ENCODE measurements at places on chromosomes 6 and 20.

DNA sequence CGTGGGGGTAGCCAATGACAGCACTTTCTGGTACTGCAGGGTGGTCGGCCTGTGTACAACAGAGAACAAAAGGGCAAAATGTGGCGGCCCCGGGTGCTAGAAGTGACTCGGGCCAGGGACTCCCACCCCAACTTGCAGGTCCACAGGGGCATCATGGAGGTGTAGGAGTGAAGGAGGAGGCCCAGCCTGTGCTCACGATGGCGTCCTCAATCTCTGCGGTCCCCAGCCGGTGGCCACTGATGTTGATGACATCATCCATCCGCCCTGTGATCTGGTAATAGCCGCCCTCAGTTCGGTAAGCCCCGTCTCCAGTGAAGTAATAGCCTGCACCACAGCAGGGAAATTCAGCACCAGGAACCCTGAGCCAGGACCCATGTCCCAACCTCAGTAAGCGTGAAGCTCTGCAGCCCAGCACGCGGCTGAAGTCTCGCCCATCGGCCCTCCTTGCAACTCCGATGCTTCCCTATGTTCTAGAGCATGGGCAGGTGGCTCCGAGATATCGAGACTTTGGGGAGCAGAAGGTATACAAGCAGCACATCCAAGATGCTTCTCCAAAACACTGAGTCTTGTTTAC is 20.2 kb upstream of the APMAP start:
- no peak for DNase-seq

DNA sequence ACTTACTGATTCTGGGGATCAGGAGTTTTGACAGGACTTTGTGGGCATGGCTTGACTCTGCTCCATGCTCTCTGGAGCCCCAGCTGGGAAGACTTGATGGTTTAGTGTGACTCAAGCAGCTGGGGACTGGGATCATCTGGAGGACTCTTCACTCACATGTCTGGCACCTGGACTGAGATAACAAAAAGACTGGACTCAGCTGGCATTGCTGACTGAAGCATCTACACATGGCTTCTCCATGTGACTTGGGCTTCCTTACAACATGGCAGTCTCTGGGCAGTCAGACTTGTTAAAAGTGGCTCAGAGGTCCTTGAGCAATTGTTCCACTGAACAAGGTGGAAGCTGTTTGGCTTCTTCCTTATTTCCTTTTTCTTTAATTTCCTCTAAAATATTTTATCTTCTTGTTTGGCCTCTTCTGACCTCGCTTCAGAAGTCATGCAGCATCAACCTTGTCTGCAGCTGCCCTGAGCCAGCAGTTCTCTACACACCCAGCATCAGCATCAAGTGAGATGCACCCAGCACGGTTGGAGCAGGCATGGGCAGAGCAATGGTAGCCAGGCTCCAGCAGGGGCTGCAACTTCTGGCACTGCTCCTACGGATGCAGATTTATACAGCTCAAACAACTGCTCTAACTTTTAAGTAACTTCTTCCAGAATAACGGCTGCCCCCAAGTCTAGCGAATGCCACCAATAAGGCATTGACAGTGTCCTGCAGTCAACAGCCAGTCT is 5.6 kb upstream of the HM13 start:
- no peak for DNase-seq

DNA sequence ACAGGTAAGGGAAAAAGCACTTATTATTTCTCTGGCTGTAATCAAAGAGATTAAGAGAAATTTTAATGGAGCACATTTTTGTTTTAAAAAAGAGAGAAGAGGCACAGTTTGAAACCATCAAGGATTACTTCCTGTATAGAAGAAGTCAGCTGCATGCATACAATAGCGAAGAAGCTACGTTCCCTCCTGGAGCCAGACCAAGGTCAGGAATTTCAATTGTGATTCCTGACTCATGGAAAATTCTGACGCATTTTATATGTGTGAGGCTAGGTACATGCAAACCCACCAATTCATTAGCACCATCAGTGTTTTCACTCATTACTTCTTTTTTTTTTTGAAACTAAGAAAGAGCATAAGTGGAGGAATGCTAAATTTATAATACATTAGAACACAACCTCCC is 232.7 kb upstream of the SGK1 start:
- no peak for DNase-seq

- no peak for DNase-seq
Observed at GRCh38 chr6:24100770-24101155, 25.3 kb upstream of the NRSN1 start.

DNA sequence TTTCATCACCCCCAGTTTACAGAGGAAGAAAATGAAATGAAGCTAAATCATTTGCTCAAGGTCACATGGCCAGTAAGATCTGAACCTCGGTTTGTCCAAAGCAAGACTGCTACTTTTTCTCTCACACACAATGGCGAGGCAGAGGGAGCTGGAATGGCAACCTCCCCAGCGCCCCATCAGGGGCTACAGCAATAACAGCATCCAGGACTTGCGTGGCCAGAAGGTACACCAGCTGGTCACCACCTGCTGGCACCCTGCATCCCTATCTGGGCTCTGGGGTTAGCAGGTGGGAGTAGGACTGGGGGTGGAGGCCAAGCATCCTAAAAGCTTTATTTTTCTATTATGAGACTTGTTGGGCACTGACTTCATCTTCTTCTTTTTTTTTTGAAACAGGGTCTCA is 41.3 kb downstream of the TTI1 start:
- DNase-seq: no peak

DNA sequence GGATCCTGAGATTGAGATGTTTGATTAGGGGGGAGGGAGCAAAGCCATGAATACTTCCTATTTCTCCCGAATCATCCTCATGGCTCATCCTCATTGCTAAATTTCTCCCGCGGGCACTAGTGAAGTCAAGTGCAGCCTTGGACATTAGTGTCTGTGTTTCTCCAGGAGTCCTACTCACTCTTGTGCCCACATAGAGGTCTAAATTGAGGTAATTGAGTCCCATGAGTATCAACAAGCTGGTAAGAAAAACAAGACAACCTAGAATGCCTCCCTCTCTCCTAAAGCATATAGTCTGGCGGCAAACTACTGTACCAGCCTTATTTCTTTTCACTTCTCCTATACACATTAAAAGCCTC is 420 bp downstream of the CENPQ start:
- DNase-seq: no peak

DNA sequence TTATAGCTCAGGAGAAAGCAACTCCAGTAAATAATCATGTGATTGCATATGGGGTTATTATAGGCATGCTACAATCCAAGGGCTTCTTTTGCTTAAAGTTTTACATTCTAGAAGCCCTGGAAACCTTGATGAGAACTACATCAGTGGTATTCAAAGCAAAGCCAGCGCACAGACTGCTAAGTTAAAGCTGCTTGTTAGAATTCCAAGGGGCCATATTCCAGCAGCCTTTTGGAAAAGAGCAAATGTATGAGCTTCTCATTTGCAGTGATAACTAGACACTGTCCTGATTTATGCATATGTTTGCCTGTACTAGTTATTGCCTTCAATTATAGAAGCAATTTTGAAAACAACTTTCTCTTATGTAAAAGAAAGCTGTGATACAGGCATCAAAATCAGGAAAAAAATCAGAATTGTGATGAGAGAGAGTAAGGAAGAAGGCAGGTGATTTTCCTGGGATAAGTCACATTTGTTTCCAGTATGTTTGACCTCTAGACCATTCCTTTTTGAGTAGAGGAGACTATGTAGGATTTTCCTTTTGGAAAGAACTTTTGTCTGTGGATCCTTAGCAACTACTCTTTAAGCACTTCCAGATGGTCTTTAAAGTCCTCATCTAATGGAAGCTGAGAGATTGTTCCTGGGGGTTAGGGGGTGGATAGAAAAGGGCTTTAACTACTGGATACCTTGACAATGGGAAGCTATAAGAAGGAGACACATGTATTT is 159.2 kb downstream of the PLCB4 start:
- DNase-seq: no peak

GRCh38 chr6:10719964-10720264 is 3.0 kb upstream of the TMEM14C start:
- DNase-seq: no peak

- DNase-seq: no peak
Observed at GRCh38 chr6:22829070-22829469, 259.7 kb downstream of the HDGFL1 start.

- no peak for DNase-seq
Observed at GRCh38 chr6:81265106-81265505, 487.4 kb downstream of the TENT5A start.

GRCh38 chr20:44750081-44750805 is 4.6 kb downstream of the KCNK15 start:
- DNase-seq: peak; percentile 18

GRCh38 chr6:128505603-128506002 is 14.8 kb downstream of the PTPRK start:
- no peak for DNase-seq

GRCh38 chr6:10219510-10219909 is 195.4 kb downstream of the TFAP2A start:
- no peak for DNase-seq

- DNase-seq: no peak
Observed at GRCh38 chr20:44981736-44982406, 15.6 kb downstream of the STK4 start.

- no peak for DNase-seq
Observed at GRCh38 chr20:57763235-57763595, 53.4 kb upstream of the PMEPA1 start.

- DNase-seq: no peak
Observed at GRCh38 chr6:15989397-15989796, 139.5 kb upstream of the MYLIP start.

- DNase-seq: no peak
Observed at GRCh38 chr6:119481976-119482375, 132.4 kb upstream of the MAN1A1 start.

DNA sequence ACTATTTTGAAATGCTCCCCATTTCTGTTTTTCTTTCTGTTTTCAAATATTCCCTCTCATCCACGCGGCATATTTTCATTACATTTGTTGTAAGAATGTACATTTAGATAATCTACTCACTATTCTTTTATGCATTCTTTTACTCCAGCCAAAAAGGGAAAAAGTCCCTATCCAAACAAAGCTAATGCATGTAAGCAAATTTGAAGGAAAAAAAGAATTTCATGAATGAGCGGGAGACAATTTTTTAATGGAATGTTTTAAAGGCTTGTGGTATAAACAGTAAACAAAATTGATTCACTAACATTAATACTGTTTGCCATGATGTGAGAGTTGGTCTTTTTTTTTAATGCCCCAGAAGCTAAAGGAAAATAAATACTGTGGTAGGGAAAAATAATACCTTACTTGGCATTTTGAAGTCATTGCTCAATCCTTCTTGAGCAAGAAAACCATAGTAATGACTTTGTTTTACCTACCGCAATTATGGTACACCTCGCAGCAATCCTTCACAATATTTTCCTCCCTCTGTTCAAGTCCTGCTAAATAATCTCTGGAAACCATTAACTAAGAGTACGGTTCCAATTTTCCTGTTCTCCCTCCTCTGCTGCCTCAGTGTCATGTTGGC is 79.0 kb downstream of the BACH2 start:
- no peak for DNase-seq

- no peak for DNase-seq
Observed at GRCh38 chr6:35397806-35398418, 54.2 kb upstream of the FANCE start.

DNA sequence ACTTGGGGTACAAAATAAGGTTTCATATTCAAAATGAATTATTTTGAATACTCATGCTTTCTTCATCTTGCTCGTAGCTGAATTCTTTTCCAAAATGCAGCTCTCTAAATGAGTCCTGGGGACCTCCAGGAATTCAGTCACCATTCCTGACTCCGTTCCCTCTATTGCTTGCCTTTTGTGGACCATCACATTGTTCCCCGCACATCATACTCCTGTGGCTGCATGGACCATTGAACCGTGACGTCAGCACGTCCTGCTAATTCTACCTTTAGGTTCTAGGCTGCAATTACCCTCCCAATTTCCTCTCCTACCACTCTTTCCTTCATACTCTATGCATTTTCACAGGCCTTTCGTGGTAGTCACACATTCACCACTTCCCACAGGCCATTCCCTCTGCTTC is 173.1 kb upstream of the ID4 start:
- no peak for DNase-seq

- DNase-seq: no peak
Observed at GRCh38 chr6:97978855-97979271, 695.8 kb upstream of the MMS22L start.

DNA sequence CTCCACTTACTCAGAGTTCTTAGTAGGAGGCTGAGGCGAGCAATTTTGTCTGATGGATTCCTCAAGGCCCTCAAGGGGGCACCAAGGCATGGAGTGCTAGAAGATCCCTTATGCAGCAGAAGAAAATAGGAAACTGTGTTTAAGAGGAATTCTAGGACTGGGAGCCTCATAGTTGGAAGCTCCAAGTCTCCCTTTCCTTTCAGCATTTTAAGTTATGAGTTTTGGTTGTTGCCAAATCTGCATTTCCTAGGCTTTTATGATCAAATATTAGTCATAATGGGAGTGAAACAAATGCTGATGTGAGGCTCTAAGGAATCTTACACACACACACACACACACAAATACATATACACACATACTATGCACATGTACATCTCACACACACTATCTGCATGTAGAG is 714.0 kb downstream of the UTRN start:
- DNase-seq: no peak

GRCh38 chr6:107259951-107260350 is 144.6 kb upstream of the BEND3 start:
- no peak for DNase-seq

DNA sequence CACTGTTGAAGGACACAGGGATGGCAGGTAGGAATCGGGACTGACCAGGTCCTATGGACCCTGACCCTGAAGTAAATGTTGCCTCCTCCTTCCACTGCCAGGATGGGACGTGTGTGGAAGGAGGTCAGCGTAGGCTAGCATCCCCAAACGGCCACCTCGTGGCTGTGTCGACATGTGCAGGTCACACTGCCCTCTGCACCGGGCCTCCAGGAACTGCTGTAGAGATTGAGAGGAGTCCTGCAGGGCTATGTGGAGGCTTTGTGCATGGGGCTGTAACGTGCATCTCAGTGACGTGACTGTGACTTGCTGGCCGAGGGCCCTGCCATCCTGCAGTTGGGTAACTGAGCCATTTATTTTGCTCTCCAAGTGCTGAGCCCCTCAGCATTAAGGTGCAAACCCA is 149.5 kb downstream of the PHACTR3 start:
- DNase-seq: no peak

DNA sequence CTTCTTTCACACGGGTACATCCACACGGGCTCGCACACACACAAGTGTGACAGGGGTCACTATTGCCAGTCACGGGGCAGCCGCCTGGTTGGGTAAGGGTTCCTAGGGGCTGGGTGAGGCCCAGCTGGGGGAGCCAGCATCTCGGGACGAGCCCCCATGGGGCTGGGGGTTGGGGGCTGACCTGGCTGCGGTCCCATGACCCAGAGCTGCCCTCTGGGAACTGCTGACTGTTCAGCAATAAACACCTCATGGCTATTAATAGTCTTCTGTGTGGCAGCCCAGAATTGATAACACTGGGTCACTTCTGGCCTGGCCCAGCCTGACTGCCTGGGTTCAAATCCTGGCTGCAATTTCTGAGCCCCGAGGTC is 23.8 kb downstream of the VEGFA start:
- DNase-seq: no peak

DNA sequence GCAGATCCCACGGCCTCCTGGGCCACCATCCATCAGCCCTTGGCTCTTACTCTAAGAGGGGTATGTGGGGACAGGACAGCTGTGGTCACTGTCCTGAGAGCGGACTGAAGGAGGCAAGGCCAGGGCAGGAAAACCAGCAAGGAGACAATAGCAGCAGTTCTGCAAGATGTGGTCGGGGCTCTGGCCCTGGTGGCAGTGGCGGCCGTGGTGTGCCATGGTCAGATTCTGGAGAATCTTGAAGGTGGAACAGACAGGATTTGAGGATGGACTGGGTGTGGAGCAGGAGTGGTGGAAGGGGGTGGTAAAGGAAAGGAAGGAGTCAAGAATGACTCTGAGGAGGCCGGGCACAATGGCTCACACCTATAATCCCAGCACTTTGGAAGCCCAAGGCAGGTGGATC is 5.9 kb upstream of the MAP1LC3A start:
- DNase-seq: no peak
